ENCODE measurements at places on chromosomes 7 and 10.

DNA sequence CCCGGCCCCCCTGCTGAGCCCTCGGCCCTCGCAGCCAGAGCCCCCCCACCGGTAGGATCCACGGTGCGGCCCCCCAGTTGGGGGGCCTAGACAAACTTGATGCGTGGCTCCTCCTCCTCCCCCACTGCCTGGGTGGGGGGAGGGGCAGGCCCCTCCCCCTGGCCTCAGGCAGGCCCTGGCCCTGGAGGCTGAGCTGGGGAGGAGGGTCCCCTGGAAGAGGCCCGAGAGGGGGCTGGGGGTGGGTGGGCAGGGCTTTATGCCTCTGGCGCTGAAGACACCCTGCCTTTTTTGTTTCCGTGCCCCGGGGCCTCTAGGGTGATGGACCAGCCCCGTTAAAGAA, 3.7 kb downstream of the VPS37D start:
- no peak for DNase-seq

DNA sequence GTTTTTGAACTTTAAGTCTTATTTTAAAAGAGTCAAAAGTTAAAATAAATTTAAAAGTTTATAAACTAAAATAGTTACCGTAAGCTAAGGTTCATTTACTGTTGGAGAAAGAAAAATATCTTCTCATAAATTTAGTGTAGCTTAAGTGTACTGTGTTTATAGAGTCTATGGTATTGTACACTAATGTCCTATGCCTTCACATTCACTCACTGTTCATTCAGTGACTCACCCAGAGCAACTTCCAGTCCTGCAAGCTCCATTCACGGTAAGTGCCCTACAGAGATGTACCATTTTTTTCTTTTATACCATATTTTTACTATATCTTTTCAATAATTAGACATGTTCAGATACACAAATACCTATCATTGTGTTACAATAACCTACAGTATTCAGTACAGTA, 97.6 kb downstream of the PTN start:
- DNase-seq, result no peak

GRCh38 chr7:128849156-128849515, 13.5 kb upstream of the ATP6V1F start:
- no peak for DNase-seq

DNA sequence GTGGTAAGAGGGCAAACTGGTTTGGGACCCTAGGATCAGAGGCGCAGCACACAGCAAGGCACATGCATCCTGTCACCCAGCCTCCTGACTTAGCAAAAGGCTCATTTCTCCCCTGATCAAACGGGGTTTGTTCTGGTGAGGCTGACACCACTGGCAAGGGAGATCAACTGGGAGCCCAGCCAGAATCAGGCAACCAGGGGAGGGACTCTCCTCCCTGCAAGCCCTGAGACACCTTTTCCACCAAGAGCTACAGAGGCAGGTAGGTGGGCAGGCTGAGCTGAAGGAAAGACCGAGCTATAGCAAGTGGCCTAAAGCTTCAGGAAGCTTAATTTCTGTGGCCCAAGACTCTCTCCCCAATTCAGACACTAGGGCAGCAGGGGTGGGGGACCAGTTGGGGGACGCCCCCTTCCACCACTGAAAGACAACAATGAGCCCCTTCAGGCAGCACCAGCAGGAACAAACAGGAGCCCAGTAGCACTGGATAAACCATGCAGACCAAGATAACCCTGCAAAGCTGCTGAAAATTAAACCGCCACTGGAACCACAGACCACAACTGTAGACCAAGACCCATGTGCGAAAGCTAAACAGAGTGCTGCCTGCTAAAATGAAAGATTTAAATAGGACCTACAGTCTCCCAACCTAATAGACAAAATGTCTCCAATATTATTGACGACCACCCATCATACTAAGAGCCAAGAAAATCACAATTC, 27.1 kb upstream of the SAR1A start:
- no peak for DNase-seq

GRCh38 chr7:44236333-44236728, 35.6 kb downstream of the YKT6 start:
- no peak for DNase-seq
